NCI-H1417 treated with DMSO at 0.1 percent for 48 hours (cell line): ENCODE measurements at places on chromosomes 16 and 17.

DNA sequence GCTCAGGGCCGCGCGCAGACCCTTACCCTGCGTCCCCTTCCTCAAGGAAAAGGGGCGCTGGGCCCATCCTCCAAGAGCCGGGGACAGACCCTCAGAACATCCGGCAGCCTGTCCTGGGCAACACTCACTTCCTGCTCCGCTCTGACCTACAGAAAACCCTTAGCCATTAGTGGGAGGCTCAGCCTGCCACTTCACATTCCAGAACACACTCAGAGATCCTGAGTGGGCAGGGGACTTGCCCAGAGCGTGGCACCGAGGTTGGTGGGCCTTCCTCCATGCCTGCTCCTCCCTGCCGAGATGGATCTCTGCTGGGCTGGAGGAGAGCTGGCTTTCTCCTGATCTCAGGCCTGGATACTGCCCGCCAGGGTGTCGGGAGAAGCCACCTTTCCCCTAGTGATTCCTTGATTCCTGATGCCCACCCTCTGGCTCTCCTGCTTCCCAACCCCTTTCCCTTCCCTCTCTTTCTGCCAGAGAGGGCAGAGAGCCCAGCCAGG lies 1.5 kb downstream of the SCARF1 start:
- DNase-seq: no peak

- DNase-seq: no peak
Measured at GRCh38 chr17:29215717-29216116, 30.9 kb upstream of the CRYBA1 start.

- no peak for DNase-seq
Measured at GRCh38 chr17:72462407-72462806, 341.6 kb downstream of the SOX9 start.

DNA sequence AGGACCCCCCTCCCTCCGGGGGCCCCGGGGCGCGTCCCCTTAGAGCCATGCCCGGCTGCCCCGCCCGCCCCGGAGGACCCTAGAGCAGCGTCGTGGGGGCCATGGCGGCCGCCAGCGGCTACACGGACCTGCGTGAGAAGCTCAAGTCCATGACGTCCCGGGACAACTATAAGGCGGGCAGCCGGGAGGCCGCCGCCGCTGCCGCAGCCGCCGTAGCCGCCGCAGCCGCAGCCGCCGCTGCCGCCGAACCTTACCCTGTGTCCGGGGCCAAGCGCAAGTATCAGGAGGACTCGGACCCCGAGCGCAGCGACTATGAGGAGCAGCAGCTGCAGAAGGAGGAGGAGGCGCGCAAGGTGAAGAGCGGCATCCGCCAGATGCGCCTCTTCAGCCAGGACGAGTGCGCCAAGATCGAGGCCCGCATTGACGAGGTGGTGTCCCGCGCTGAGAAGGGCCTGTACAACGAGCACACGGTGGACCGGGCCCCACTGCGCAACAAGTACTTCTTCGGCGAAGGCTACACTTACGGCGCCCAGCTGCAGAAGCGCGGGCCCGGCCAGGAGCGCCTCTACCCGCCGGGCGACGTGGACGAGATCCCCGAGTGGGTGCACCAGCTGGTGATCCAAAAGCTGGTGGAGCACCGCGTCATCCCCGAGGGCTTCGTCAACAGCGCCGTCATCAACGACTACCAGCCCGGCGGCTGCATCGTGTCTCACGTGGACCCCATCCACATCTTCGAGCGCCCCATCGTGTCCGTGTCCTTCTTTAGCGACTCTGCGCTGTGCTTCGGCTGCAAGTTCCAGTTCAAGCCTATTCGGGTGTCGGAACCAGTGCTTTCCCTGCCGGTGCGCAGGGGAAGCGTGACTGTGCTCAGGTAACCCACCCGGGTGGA lies 759 bp downstream of the ALKBH5 start:
- DNase-seq: no peak

DNA sequence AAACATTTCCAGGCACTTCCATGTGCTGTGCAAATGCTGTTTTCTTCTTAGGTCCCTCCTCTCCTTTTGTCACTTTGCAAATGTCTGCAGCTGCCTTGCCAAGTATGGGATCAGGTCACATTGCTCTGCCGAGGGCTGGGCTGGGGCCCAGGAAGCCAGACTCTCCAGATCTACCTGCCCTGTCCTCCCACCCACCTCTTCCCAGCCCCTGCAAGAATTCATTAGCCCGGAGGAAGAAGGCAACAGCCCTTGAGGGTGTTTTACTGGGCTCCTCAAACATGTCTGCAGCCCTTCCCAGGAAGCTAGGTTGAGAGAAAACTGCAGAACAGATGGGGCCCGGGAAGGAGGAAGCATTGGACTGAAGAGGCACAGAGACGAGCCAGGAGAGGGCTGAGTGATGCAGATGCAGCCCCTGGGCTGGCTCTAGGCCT lies 47.1 kb downstream of the WSB1 start:
- DNase-seq: no peak

DNA sequence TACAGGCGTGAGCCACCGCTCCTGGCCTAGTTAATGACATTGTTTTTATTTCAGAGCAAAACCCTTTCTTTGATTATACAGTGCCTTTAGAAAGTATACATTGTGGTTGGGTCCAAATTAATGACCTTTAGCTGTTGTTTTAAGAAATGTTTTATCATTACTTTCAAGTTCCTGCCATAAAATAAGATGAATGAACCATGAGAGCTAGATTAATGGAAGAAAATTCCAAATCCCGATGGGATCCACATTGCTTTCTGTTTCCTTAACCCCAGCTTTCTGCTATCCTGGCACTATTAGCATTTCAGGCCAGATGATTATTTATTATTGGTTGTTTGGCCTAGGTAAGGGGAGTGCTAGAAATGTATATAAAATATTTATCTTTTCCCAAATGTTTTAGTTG lies 131.7 kb downstream of the ABCC1 start:
- no peak for DNase-seq

GRCh38 chr17:57385975-57386374 lies 129.7 kb downstream of the MSI2 start:
- no peak for DNase-seq

- DNase-seq: no peak
Measured at GRCh38 chr17:27888945-27889344, 4.2 kb downstream of the LYRM9 start.

- DNase-seq: no peak
Measured at GRCh38 chr17:31513731-31514427, 122.4 kb downstream of the RAB11FIP4 start.

DNA sequence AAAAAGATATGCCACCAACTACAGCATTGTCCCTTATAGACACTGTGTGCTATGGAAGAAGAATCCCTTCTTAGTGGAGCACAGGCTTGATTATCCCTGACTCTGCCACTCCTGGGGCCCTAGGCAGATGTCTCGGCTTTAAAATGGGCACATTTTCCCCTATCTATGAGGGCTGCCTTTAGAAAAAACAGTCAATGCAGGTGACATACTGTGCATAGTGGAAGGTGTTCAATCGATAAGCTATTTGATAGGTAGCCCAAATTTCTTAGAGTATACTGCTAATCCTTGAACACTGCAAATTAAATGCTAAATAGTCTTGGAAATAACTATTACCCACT lies 64.4 kb downstream of the PARN start:
- no peak for DNase-seq

- DNase-seq: no peak
Measured at GRCh38 chr16:868846-869822, 68.6 kb upstream of the GNG13 start.

GRCh38 chr17:6752068-6752909 lies 3.6 kb upstream of the XAF1 start:
- no peak for DNase-seq

DNA sequence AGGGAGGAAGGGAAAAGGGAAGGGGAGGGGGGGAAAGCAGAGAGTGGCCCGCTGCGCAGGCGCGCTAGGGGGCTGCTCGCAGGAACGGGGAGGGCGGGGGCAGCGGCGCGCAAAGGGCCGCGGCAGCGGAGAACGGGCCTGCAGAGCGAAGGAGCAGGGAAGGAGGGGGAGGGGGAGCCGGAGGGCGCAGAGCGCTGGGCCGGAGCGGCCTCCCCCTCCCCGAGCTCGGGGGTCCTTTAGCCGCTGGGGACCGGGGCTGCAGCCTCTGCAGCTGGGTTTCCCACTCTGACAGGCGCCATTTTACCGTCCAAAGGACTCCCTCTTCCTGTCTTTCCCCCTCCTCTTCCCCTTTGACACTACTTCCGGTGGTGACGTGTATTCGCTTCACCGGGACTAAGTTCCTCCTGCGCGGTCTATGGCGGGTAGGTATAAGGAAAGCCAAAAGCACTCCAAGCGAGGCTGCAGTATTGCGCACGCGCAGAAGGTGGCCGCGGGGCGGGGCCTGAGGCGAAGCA lies at the start of gene CTDNEP1:
CTDNEP1 (minus strand) TSS at position 74 of the 515 bp plus-strand sequence. CDS start 438 bp downstream, outside the sequence.
- peak; percentile 74 for DNase-seq
